Liver (tissue), 10 donors: ENCODE measurements at places on chromosomes 1 and 21.
A peak's percentile ranks its signal among the peaks of the same experiment; 100 is the strongest.

GRCh38 chr1:61083013-61083806 lies 849 bp downstream of the NFIA start:
- peak; percentile 68 for DNase-seq

DNA sequence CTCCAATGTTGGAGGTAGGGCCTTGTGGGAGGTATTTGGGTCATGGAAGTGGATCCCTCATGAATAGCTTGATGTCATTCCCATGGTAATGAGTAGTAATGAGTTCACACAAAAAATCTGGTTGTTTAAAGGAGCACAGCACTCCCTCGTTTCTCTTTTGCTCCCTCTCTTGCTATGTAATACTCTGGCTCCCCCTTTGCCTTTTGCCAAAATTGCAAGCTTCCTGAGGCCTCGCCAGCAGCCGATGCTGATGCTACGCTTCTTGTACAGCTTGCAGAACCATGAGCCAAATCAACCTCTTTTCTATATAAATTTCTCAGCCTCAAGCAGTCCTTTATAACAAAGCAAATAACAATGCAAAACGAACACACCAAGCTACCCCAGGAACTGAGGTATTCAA lies 80.9 kb downstream of the LHX9 start:
- DNase-seq = no peak

DNA sequence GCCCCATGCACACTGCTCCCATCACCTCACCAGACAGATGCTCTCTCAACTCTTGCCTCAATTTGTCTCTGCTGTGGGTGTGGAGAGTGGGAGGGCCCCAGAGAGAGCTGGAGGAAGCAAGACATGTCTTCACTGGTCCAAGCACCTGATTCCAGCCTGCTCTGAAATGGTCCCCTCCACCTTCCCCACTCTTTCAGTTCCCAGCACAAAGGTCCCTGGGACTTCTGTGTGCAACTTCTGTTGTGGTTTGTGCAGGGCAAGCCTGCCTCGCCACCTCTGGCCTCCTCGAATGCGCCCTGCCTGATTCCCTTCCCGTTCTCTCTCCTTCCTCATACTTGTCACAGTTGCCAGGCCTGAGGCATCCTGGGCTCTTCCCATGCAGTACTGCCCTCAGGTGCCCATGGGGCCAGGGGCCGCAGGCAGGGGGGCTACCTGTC lies 119.3 kb downstream of the SYT2 start:
- DNase-seq = no peak

DNA sequence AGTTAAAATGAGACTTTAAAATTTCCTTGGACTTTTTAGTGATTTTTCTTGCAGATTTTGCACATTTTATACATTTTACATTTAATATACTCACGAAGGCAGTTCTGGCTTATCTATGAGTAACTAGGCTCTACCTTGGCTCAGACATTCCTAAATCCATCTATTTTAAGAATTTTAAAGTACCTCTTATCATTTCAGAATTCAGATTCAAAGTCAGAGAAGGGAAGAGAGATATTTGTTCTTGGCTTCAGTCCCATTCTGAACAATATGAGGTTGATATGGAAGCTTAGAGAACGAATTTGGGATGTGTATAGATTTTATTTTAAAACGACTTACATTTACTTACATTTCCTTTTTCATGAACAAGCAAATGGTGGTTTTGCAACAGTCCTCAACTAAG lies 230.2 kb downstream of the LMO4 start:
- no peak for DNase-seq

- DNase-seq = no peak
Observed at GRCh38 chr1:175713381-175713780, 30.0 kb downstream of the TNR start.

DNA sequence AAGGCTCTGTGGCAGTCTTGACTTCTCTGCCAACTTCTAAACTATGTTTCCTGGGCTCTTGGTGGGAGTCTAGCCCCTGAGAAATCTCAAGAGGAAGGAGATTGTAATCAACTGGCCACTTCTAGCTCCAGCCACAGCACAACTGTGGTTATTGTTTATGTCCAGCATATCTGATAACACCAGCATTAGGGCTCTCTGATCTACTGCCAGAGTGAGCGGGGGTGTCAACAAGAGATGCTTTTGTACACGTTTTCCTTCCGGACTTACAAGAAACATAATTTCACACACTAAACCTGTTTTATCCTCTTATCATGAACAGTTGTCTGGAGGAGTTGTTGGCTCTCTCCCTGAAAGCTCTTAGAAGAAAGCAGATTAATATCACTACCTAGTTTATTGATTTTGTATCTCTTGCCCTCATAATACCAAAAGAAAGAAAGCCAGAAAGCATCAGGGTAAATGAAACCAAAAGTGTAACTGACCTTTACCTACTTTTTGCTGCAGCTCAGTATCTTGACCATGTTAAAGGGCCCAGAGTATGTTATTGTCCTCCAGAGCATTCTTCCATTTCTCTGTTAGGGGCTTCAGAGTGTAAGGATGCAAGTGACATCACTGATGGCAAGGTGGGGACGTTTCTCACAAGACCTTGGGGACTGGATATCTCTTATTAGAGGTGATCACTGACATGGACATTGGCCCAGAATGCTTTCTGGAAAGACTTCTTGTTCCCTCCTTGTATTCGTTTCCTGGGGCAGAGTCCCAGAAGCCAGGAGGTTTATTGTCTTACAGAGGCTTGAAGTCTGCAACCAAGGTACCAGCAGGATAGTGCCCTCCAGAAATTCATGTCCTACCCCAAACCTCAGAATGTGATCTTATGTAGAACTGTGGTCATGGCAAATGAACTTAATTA lies 9.6 kb upstream of the SH2D1B start:
- DNase-seq = no peak

DNA sequence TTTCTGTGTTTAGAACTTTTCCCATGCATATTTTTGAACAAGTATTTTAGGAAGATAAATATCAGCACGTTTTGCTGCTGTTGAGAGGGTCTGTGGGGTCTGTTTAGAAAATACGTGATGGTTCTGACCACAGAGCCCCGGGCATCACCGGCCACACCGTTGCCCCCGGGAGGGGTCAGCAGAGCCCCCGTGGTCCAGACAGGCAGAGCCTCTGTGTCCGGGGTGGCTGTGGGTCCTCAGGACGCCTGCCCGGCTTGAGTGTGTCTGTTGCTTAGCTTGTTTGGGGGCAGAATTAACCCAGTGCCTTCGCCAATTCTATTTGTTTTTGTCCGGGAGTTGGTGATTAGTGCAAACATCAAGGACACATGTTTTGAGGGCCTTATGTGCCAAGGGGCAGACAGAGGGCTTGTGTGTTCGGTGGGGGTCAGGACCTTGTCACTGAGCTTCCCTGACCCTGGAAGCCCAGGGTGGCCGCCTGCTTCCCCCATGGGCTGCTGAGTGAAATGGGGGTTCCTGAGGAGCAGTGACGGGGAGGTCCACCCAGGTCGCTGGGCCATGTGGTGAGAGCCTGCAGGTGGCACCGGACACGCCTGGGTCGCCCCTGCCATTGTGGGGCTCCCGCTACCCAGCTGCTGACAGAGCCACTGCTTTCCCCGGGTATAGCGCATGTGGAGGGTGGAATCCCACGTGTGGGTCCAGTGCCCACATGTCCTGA lies 122.2 kb downstream of the SIK1 start:
- DNase-seq = no peak

DNA sequence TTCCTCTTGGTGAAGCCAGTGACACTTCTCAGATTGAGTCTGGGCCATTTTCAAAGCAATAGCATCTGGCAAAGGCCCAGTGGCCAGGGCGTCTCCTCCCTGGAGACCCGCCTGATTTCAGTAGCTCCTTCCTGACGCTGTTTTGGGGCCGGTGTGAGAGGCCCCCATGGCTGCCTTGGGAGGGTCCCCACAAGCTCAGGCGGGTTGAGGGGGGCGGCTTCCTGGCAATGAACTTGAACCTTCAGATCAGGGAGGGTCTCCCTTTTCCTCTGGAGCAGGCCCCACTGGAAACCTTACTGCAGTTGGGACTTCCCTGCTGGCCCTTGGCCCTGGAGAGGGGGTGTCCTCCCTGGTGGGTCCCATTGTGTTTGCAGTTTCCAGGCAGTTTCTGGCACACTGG lies 121.2 kb downstream of the CRYAA start:
- no peak for DNase-seq

DNA sequence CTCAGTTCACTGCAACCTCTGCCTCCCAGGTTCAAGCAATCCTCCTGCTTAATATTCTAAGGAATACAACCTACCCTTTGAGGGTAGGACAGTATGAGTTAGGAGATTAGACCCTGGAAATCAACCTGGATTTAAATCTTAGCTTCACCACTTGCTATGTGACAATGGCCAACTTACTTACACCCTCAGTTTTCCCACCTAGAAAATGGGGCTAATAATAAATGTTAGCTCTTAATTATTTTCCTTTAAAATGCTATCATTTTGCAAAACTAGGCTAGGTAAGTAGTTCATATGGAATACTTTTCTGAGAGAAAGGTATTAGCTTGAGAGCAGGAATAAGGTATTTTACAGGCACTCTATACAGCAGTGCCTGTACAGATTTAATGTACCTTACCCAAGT lies 110.8 kb downstream of the PHTF1 start:
- no peak for DNase-seq

- no peak for DNase-seq
Observed at GRCh38 chr1:8205771-8206170, 112.1 kb upstream of the SLC45A1 start.

DNA sequence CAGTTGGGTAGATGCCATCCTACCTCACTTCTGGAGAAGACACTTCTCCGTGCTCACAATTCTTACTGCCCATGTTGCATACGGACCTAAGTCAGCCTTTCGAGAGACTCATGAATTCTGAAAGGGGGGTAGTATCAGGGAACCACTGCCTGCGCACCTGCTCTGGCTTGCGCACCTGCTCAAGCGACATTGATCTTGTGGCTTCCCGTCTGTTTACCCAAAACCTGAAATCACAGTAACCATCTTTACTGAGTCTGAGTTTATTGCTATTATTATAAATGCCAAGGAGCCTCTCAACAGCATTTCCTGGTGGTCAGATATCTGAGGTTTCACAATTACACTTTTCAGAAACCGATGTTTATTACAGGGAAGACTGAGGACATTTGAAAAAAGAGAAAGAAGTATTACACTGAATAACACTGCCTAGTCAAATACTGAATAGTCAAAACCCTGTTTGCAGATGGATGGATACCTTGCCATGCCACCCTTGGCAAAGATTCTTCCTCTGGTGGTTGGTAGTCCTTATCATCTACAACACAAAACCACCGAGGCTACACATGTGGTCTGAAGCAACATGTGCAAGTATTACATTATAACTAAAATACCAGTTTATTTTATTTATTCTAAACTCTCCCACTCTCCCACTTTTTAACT lies 208.7 kb downstream of the SIPA1L2 start:
- DNase-seq = no peak

DNA sequence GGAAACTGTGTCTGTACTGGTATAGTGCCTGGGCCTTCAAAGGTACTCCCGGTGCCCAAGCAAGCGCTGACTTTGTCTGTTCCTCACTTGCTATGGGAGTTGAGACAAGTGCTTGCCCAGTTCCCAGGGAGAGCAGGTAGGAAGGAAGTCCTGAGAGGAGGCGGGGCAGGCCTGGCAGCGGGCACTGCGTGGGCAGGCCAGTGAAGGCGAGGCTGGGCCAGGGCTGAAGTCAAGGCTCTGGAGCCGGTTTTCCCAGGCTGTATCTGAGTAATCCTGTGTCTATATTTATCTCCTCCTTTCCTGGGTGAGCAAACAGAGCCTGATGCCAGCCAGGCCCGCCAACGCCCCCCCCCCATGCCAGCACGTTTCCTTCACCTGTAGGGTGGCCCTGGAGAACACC lies 15.9 kb upstream of the EDN2 start:
- DNase-seq = no peak

GRCh38 chr1:67359592-67359991 lies 51.9 kb downstream of the IL12RB2 start:
- DNase-seq = no peak
